ENCODE measurements at places on chromosomes 1 and 21.

- no peak for DNase-seq
Measured at GRCh38 chr1:165330483-165330882, 26.0 kb downstream of the LMX1A start.

DNA sequence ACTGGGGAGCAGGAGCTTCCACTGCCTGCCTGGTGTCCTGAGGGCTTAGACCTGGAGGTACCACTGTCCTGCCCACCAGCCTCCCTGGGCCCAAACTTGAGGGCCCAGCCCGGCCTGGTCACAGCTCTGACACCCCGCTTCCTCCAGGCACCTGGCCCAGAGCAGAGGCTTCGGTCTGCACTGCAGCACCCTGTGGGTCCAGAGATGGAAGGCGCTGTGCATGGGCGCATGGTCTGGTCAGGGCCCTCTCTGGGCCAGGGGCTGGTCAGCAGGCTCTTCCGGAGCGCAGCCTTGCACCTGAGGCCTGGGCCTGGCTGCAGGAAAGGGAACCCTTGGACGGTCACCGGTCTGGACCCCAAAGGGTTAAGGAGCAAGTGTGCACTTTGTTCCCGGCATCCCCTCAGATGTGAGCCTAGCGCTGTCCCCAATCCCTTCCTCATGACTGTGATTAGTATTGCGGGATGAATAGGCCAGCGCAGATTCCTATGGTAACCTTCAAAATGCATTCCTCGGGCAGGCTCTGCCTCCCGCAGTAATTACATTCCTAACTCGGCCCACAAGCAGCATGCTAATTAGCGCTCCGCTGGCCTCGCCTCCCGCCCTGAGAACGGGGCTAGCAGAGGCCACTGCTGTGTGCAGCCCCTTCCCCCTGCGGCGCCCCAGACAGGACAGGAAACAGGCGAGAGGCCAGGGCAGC lies 36.3 kb downstream of the PRDM16 start:
- DNase-seq: peak; percentile 94

DNA sequence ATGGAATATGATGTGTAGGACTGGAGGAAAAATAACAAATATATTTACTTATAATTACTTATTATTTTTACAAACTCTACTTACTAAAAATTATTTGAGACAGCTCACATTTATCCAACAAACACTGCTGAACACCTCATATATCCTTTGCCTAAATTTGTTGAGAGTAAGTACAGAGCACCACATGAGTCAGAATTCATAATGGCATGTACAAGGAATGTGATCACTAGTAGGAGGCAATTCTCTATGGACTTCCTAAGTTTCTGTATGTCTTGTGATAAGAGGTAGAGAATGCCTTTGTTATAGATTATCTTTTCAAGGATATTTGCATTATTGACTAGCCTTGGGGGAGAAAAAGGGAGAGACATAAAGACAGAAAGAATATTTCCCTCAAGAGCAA lies 8.2 kb upstream of the ST6GALNAC3 start:
- no peak for DNase-seq

GRCh38 chr1:95407886-95408291 lies 173.9 kb downstream of the RWDD3 start:
- DNase-seq: no peak

DNA sequence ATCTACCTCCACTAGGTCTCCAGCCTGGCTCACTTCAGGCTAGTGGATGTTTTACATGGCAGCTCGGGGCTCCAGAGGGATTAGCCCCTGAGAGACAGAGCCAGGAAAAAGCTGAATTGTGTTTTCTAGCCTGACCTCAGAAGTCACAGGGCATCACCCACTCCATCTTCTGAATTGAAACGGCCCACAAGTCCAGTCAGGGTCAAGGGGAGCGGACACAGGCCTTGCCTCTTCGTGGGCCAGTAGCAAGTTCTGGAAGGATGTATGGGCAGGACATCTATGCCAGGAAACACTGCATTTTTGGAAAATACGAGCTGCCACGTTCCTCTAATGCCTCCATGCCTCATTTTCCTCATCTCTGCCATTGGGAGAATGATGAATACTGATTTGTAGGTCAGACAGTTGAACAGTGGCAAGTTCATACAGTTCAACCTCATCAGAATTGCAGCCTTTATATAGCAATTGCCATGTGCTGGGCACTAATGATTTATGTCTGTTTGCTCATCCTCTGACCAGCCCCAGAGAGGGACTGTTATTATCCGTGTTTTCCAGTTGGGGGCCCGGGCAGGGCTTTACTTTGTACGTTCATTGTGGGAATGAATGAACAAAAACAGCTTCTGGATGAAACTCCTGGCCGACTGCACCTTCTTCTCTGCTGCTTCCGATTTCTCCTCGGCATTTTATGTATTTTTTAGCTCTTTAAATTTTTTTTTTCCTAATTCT lies 23.2 kb upstream of the PCBP3 start:
- peak; percentile 6 for DNase-seq

- DNase-seq: peak; percentile 89
Measured at GRCh38 chr1:1434131-1434823, 1.2 kb upstream of the VWA1 start.

DNA sequence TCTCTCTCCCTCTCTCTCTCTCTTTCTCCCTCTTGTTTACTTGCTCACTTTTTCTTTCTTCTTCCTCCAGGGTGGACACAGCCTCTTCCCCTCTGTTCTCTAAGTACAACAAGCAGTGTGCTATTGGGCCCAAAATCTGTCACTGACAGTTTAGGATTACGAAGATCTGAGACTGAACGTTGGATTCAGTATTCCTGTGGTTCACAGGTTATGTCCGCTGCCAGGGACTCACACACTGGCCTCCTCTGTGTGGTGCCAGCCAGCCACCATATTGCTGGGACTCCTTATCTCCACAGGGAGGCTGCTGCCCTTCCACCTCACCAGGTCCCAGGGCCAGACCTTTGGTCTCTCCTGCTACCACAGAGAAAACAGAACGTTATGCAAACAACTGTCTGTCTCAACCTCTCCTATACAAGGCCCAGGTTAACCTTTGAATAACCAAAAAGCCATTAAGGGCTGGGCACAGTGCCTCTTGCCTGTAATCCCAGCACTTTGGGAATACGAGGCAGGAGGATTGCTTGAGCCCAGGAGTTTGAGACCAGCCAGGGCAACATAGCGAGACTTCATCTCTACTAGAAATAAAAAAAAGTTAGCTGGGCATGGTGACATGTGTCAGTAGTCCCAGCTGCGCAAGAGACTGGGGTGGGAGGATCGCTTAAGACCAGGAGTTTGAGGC lies 171.9 kb upstream of the RAB4A start:
- no peak for DNase-seq

GRCh38 chr1:12335815-12336214 lies 106.0 kb downstream of the VPS13D start:
- DNase-seq: no peak

GRCh38 chr1:85240643-85241042 lies 18.8 kb downstream of the C1orf52 start:
- peak; percentile 17 for DNase-seq

GRCh38 chr1:181484821-181485220 lies 1.5 kb downstream of the CACNA1E start:
- DNase-seq: no peak

GRCh38 chr1:212721388-212722247 lies 22.0 kb upstream of the BATF3 start:
- peak; percentile 91 for DNase-seq

DNA sequence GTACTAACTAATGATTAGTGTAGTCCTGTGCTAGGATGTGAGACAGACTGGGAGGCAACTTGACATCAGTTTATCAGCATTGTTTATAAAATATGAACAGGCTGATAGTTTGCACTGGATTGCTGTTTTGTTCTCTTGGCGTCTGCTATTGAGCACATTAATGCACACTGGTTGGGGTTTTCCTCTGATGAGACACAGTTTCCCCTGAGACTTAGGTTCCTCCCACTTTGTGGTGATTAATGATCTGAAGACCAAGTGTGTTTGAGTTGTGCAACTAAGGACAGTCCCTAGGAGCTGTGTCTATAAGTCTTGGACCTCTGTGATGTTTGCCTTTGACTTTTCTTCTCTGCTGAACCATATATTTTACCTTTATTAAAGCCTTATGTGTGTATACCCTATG lies 1015.4 kb downstream of the AMY1C start:
- no peak for DNase-seq

DNA sequence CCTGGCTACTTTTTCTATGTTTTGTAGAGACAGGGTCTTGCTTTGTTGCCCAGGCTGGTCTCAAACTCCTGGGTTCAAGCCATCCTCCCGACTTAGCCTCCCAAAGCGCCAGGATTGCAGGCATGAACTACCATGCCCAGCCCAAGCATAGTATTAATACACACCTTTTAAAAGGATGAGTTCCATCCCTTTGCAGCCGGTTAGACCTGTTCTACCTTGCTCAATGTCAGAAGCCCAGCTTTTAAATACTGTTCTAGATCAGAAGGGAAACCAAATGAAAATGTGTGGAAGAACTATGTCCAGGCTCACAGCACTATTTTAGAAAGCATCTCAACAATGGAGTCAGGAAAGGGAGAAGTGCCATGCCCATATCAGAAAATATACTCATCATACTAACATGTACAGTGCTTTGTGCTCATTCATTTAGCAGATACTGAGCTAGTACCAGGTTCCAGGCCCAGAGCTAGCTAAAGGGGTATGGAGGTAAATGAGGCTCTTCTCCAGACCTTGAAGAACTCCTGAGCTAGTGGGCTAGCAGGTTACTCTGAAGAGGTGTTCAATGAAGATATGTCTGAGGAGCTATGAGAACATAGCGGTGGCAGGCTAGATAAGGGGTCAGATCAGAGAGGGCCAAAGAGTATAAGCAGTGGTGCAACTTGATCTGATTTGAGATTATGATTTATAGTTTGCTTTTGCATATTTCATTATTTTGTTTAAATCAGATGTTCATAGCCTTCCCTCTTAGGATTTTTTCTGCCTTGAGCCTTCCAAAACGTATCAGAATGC lies 78.2 kb downstream of the RNF220 start:
- no peak for DNase-seq

DNA sequence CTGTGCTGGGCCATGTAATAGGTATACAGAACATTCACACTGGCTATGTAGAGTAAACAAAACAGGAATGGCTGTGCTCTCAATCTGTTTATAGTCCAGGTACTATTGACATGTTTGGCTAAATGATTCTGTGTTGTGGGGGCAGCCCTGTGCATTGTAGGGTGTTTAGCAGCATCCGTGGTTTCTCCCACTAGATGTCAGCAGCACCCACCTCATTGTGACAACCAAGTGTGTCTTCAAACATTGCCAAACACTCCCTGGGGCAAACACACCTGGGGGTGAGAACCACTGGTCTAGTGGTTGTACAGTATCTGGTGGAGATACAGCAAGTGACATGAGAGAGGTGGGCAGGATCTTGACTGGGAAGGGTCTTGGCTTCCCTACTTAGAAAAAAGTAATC lies 80.4 kb upstream of the SPATA6 start:
- no peak for DNase-seq

Measured in osteoblast (primary cell).